ENCODE measurements at places on chromosomes 3 and 15.

- DNase-seq, result peak; percentile 5
These were observed 229.0 kb downstream of the THSD4 start for GRCh38 chr15:71344316-71344715.

DNA sequence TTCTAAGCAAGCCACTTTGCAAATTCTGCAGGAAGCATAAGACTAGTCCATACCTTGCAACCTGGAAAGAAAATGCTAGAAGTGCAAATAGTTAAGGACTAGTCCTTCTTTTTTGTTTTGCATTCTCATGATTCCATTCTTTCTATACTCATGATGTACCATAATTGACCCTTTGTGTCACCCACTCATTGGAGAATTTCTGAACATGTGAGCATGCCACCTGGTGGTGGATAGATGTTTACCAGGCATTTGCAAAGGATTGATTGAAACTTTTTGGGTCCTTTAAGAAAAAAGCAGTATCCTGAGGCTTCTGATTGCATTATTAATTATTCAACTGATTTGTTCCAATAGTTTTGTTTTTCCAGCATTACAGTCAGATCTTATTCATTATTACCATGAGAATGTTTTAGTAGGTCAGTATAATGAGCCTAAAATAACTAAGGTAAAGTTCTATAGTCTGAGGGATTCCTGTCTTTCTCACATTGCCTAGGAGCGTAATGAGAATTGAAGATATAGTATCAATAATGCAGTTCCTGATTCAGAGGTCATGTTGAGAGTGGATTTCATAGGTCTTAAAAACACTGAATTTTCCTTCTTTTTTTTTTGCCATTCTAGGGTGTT, 20.2 kb upstream of the DIPK2A start:
- DNase-seq, result peak; percentile 1

DNA sequence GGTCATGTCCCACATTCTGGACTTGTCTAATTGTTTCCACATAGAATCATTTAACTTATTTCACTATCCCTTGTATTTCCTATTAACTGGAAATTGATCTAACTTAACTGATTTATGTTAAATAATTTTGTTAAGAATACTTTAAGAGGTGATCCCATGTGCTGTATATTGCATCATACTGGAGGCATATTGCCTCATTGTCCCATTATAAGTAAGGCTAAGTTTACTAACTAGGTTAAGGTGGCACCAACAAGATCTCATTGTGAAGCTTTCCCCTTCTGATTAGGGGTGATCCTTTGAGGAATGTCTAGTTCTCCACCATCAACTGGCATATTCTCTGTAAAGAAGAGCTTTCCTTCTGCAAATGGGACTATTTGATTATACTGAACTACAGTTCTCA, 24.4 kb downstream of the MAP1A start:
- DNase-seq, result no peak

- DNase-seq, result peak; percentile 13
These were observed 4.4 kb upstream of the IDH2 start for GRCh38 chr15:90106522-90107117.

DNA sequence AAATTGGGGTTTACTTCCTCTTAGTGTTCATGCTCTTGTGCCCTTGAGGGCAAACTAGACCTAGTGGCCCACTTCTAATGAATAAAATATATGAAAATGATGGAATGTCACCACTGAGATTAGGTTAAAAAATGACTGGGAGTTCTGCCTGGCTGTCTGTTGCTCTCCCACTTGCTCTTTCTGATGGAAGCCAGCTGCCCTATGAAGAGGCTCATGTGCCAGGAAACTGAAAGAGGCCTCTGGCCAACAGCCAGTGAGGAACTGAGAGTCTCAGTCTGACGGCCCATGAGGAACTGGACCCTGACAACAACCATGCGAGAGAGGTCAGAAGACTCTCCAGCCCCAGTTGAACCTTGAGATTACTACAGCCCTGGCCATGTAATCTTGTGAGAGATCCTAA, 107.1 kb upstream of the FHIT start:
- peak; percentile 33 for DNase-seq

DNA sequence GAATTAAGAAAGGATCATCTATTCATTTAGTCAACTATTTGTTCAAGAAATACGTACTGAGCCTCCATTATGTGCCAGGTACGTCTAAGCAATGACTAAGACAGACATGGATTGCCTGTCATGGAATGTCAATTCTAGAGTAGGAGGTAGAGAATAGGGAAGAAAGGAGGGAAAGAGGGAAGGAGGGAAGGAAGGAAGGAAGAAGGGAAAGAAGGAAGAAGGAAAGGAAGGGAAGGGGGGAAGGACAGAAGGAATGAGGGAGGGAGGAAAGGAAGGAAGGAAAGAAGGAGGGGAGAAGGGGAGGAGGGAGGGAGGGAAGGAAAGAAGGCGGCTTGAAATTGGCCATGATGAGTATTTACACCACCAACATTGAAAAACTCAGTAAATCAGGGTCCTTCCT, 39.3 kb upstream of the RFTN1 start:
- no peak for DNase-seq

DNA sequence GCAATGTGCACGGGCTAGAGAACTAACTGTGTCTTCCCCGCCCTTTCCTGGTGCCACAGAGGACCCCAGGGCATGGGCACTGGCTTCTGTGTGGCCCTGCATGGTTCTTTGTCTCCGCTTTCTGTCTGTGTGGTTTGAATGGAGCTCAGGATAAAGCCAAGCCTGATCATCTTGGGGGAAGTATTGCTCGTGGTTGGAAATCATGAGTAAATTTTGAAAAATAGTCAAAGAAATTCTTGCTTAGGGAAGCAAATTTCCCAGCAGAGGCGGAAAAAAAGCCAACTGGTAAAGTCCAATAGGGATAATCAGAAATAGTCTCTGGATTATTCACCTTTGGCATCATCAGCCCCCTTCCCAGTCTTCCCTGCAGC, 55.4 kb downstream of the MAGEF1 start:
- DNase-seq, result no peak

- no peak for DNase-seq
These were observed 43.2 kb upstream of the CMSS1 start for GRCh38 chr3:99774467-99774866.

- no peak for DNase-seq
These were observed 982.8 kb upstream of the ROBO1 start for GRCh38 chr3:80750637-80751036.

DNA sequence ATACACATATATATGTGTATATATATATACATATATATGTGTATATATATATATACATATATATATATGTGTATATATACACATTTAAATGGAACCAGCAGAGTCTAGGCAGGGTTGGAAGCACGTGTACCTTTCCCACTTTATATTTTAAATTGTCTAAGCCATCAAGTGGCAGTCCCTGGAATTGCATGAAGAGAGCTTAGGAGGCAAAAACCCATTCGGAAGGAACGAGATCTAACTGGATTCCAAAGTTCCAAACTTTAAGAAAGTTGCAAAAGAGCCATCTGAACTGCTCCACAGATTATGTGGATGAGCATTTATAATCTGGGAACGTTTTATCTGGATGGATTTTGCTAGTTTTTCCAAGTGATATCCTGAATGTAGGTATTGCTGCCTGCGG, 186.5 kb downstream of the FOXP1 start:
- DNase-seq, result no peak

GRCh38 chr3:128488991-128489673, 3.9 kb downstream of the GATA2 start:
- peak; percentile 53 for DNase-seq

- DNase-seq, result peak; percentile 7
These were observed 29.3 kb downstream of the PLA2G4D start for GRCh38 chr15:42065033-42065432.

GRCh38 chr15:78110096-78110495, 17.7 kb downstream of the SH2D7 start:
- no peak for DNase-seq

GRCh38 chr3:100737334-100737733, 28.0 kb downstream of the TFG start:
- DNase-seq, result no peak

- DNase-seq, result no peak
These were observed 317.5 kb downstream of the GBE1 start for GRCh38 chr3:81443958-81444357.

GRCh38 chr3:191762323-191762960, 301.5 kb downstream of the PYDC2 start:
- DNase-seq, result no peak

GRCh38 chr15:39511916-39512260, 69.0 kb upstream of the THBS1 start:
- no peak for DNase-seq

- DNase-seq, result no peak
These were observed 67.2 kb downstream of the DHX30 start for GRCh38 chr3:47870156-47870555.

DNA sequence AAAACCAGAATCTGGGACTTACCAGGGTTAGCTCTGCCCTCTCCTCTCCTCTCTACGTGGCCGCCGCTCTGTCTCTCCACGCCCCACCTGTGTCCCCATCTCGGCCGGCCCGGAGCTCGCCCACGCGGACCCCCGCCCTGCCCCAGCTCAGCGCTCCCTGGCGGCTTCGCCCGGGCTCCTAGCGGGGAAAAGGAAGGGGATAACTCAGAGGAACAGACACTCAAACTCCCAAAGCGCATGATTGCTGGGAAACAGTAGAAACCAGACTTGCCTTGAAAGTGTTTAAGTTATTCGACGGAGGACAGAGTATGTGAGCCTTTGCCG, 5.4 kb downstream of the ISL2 start:
- no peak for DNase-seq

GRCh38 chr15:26771578-26772153, 1.2 kb downstream of the GABRB3 start:
- DNase-seq, result peak; percentile 14

GRCh38 chr3:146134348-146135117, 26.5 kb downstream of the PLOD2 start:
- DNase-seq, result no peak

- DNase-seq, result no peak
These were observed 103.1 kb downstream of the ABHD5 start for GRCh38 chr3:43793648-43794372.

- DNase-seq, result no peak
These were observed 46.3 kb downstream of the ZIC4 start for GRCh38 chr3:147360051-147360439.

GRCh38 chr3:196458063-196458462, 25.8 kb upstream of the UBXN7 start:
- DNase-seq, result no peak

- DNase-seq, result no peak
These were observed 14.1 kb downstream of the ANKRD34C start for GRCh38 chr15:79296583-79296982.

- DNase-seq, result no peak
These were observed 494.7 kb upstream of the NECTIN3 start for GRCh38 chr3:110576960-110577359.

GRCh38 chr3:110667216-110667615, 404.4 kb upstream of the NECTIN3 start:
- no peak for DNase-seq

- DNase-seq, result no peak
These were observed 180.5 kb downstream of the TAFA4 start for GRCh38 chr3:68751888-68752287.

- no peak for DNase-seq
These were observed 3.3 kb downstream of the ANKRD63 start for GRCh38 chr15:40279437-40280141.

- no peak for DNase-seq
These were observed 74.7 kb downstream of the MLH1 start for GRCh38 chr3:37068031-37068430.

GRCh38 chr3:171044384-171044783, 17.9 kb upstream of the SLC2A2 start:
- no peak for DNase-seq

DNA sequence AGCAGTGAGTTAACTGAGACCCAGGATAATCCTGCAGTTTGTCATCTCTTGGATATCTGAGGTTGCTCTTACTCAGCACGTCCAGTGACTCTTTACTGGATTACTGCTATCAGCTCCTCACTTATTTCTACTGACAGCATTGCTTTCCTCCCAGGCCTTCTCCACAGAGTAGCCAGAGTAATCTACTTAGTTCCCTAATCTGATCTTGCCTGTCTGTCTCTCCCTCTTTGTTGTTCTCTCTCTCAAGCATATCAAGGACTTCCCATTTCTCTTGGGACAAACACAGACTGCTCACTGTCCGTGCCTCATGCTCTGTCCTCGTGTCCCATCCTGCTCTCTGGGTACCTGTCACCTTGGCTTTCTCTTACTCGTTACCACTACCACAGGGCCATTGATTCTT, 376.2 kb downstream of the FEZF2 start:
- DNase-seq, result no peak

DNA sequence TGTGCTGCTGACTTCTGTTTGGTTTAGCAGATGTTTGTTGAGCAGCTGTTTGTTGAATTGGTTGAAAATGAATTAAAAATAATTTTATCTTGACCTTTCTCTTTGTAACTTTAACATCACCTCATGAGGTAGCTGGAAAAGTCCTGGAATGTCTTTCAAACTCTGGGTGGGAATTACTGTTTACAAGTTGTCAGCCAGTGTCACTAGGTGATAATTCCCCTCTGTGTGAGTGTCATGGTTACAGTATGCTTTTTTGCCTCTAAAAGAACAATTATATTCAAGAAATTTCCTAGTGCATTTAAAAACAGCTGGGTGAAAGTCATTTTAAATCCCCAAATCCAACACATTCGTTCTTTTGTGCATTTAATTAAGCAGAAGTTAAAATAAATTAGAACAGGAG, 113.2 kb downstream of the PTPRG start:
- DNase-seq, result no peak

DNA sequence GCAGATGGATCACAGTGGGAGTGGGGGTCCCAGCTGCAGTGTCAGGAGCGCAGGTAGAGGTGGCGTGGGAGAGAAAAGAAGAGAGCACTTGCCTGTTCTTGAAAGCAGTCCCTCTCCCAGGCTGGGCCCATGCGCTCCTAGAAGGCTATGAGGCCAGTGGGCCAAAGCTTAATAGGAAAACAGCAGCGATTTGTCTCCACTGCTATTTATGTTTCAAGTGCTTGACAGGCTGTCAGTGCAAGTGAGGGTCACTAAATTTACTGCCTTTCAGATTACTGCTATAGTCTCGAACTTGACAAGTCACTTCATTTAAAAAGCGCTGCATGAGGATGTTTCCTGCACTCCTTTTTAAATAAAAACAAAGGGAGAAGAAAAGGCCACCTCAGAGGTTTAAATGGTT, 239.5 kb downstream of the GAP43 start:
- no peak for DNase-seq

- no peak for DNase-seq
These were observed 7.3 kb upstream of the EHD4 start for GRCh38 chr15:41979493-41980266.

DNA sequence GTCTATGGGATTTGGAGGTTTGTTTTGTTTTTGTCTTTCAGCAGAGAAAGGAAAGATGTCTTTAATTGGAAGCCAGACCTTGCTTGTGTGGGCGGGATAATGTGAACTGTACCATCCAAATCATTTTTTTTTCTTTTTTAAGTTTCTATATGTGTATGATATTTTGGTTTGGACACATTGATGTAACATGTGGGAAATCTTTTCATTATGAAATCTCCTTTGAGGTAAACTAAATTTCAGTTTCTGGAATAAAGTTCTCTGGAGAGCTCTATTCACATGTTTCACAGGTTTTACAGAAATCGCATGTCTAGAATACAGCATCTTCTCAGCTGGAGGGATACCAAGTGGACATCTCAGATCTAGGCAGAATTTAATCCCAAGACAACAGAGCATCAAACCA, 451.5 kb upstream of the MDFIC2 start:
- no peak for DNase-seq

Data from NCI-H2029 (cell line).